ENCODE measurements at places on chromosomes 2 and 18. TPM values are rescaled to one million over a fixed set of nuclear protein-coding genes. Genes with fewer than 3 reads are reported as not detected.

The ACTR3 gene
- total RNA-seq, result 152 TPM

The CDH19 gene
- total RNA-seq, result 14.8 TPM

The SLC5A7 gene
- total RNA-seq, result not detected

The LIMS2 gene
- total RNA-seq, result 207 TPM

The FBLN7 gene
- total RNA-seq, result 1.00 TPM

The SH3RF3 gene
- 11.2 TPM for total RNA-seq

The UGT1A1 gene
- not detected for total RNA-seq

The ICOS gene
- total RNA-seq, result not detected

The DRC1 gene
- 0.13 TPM for total RNA-seq

The CABLES1 gene
- 1.5 TPM for total RNA-seq

DNA sequence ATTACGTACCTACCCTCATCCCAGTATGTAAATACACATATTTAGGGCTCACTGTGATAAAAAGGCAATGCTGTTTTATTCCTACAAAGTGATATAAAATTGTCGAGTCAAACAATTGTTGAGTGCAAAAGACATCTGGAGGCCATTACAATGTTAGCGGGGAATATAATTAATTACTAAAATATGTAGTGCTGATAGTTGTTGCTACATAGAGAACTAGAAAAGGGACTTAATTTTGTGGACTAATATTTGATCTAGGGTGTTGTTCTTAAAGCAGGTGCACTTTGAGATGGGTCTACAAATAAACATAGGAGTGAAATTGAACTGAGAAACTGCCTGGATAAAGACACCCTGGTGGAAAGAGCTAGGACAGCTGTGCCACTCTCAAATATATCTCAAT, 300.1 kb downstream of the NOL4 start:
- DNase-seq, result no peak

GRCh38 chr2:38394041-38394440, 17.0 kb upstream of the ATL2 start:
- no peak for DNase-seq

DNA sequence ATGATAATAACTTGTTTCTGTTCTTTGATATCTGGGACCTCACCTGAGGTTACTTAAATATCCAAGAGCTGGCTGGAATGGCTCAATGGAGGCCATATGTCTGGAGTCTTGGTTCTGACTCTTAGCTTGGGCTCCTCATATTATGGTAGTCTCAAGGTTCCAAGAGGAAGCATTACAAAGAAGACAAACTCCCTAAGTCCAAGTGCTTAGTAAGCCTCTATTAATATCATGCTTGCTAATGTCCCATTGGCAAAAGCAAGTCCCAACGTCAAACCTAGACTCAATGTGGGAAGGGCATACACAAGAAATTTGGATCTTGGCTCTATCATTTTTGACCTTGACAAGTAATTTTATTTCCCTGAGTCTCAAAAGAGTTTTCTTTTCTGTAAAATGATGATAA, 49.2 kb upstream of the SPOPL start:
- no peak for DNase-seq

DNA sequence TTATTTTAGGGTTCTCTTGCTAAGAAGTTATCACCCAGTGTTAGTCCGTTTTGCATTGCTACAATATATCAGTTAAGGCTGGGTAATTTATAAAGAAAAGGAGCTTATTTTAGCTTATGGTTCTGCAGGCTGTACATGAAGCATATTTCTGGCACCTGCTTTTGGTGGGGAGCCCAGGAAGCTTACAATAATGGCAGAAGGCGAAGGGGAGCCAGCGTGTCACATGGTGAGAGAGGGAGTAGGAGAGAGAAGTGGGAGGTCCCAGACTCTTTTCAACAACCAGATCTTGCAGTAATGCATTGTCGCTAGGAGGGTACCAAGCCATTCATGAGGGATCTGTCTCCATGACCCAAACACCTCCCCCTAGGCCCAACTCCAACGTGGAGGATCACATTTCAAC, 688.8 kb upstream of the PIK3C3 start:
- DNase-seq, result no peak

- no peak for DNase-seq
Measured at GRCh38 chr2:102233132-102233884, 46.5 kb downstream of the IL1RL2 start.

GRCh38 chr18:25136416-25137196, 215.4 kb downstream of the ZNF521 start:
- no peak for DNase-seq

- no peak for DNase-seq
Measured at GRCh38 chr2:9103663-9104277, 100.3 kb upstream of the MBOAT2 start.

- DNase-seq, result no peak
Measured at GRCh38 chr2:122028371-122029100, 273.1 kb downstream of the TSN start.

DNA sequence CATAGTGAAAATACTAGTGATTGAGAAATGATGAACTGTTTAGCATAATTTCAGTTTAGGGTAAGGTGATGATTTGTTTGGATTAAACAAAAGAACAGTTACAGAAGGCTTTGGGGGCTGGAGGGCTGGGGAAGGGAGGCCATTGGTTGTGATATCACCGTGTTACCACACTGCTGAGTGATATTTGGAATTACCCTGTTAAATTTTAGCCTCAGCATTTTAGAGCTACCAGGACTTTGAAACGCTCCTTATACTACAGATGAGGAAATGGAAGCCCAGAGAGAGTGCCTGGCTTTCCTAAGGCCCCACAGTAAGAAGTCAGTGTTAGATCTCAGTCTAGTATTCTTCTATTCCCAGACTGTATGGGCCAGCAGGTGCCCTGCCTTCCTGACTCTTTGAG, 15.6 kb downstream of the ARHGEF33 start:
- no peak for DNase-seq

DNA sequence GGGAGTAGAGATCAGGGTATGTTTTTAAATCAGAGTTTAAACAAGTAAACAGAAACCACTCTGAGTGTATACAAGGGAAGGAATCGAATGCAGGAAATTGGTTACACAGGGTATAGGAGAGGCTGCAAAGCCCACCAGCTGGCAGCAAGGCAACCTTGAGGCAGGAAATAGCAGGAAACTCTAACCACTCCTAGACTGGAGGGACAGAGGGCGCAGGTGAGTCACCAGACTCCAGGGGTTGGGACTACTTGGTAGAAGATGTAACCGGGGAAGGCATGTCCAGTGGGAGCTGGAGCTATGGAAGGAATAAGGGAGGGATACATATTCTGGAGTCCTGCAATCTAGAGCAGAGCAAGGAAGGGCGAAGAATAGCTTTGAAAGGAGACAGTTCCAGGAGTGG, 152.3 kb downstream of the MEIS1 start:
- no peak for DNase-seq

GRCh38 chr2:112026509-112026908, 28.6 kb upstream of the TMEM87B start:
- DNase-seq, result no peak

- DNase-seq, result no peak
Measured at GRCh38 chr2:159683817-159684216, 28.5 kb upstream of the MARCHF7 start.

DNA sequence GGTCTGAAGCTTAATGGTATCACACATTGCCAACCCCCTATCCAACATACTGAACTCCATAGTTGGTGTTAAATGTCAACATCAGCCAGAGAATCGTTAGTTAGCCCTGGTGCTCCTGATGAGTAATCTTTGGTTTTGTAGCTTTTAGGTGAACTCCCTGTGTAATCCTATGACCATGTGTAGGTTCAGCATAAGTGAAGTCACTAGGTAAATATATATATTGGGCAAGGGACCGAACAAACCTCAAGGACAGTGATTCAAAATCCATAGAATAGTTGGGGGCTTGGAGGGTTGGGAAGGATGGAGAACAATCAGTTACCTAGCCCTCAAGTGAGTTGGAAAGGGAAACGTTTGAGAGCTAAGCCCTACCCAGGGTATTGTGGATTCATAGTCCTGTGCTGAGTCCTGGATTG, 16.0 kb upstream of the AP1S3 start:
- DNase-seq, result no peak

DNA sequence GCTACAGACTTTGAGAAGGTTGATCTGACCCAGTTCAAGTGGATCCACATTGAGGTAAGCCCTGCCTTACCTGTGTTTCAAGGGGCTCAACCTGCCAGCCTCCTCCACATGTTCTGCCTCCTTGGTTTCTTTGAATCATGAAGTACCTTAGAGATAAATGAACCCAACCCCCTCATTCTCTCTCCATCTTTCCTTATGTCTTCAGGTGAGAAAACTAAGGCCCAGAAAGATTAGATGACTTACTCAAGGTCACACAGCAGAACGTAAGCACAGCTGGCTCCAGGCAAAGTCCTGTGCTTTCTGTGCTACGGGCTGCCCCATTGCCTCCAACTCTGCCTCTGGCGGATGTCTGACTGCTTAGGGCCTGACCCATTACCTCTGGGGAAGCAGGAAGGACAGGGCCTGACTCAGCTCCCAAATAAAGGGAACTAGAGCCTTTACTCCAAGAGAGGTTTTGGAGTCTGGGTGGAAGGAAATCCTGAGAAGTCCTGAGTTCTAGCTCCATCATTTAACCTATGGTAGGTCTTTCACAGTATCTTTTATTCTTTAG, 10.3 kb downstream of the KHK start:
- DNase-seq, result no peak

Measured in cardiac septum (tissue), 1 donor.